CD4-positive, alpha-beta T cell treated with Interleukin-15 for 1 hour (primary cell): ENCODE measurements at places on chromosomes 1 and 21.

DNA sequence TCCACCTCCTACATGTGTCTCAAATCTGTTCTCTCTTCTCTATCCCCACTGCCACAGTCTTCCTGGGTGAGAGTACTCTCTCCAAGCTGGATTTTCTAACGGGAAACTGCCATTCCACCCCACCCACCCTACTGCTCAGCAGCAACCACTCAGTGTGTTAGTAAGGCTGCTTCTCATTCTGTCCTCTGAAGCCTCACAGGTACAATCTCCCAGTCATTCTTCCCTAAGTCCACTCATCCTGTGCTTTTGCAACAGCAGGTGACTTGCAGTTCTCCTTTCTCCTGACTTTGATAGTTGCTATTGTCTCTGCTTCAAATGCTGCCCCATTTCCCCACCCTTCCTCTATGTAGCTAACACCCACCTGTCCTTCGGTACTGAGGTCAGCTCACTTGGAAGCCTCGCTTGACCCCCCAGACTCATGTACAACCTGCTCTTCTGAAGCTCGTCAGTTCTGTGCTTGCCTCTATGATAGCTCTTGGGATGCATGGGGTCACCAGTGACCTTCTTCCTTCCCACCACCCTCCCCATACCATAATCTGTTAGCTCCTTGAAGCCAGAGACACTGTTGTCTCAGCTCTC, 188.9 kb downstream of the RRAGC start:
- DNase-seq = no peak

DNA sequence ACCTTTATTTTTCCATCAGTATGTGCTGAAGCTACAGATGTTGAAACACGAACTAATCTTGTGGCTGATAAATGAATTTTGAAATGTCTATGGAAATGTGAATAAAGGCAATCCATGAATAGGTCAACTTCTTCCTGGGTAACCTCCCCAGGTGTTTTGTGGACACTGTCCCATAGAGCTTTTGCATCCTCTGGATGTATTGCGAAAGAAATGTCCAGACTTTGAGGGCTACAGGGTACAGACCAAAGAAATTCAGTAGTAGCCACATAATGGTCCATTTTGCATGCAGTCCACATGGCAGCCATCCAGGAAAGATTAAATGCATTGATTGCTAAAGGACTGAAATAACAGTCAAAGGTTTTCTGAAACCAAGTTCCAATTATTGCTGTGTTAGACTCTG, 21.5 kb upstream of the DARS2 start:
- DNase-seq = no peak

DNA sequence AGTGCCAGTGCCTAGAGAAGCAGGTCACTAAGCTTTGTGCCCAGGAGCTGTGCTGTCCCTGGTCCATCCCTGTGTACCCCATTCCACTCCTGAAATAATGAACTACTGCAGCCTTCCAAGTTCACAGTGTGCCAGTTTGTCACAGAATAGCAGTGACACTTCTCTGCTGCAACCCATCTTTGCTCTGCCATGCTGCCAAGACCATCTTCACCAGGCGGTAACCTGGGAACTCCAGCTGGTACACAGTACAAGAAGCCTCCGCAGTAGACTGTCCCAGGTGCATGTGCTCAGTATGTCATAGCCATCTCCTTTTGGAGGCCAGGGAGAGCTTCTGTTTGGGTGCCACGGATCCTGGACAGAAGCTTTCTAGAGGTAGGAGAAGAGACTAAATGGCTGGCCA, 138.0 kb downstream of the DHRS3 start:
- DNase-seq = no peak

DNA sequence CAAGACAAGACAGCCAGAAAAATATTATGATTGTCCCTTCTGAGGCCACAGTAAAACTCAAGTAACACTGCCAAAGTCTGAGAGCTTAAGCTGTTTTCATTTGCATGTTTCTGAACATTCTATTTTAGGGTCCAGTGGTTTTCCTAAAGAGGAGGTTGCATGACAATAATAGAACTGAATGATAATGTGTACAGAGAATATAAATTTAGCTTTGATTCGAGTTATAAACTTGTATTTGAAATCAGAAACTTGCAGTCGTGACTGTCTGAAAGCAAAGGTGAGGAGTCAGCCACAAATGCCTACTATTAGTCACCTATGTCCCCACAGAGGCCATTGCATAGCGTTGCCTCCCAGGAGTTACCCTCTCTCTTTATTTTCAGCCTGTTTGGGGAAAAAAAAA, 363.1 kb upstream of the ADGRL2 start:
- DNase-seq = no peak

DNA sequence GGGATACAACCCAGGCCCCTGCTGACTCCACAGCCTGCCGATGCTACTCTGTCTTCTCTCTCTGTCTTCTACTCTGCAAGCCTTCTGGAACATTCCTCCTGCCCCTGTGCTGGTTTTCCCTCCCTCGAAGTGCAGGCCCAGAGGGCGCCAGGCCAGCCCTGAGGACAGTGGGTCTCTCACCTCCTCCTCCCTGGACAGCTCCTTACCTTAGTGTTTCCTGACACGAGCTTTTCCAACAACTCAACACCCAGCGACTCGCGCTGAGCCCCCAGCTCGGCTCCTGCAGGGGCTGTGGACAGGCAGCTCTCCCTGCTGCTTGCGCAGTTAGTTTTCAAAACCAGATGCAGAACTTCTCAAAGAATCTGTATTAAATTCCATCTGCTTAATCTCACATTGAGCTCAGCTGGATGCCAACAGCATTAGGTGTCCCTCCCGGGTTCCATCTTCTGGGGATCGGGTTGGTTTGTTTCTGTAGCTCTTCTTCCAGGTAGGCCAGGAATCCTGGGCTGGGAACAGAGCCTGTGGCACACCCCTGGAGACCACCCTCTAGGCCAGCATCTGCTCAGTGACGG, 54.2 kb downstream of the PTPRU start:
- no peak for DNase-seq

DNA sequence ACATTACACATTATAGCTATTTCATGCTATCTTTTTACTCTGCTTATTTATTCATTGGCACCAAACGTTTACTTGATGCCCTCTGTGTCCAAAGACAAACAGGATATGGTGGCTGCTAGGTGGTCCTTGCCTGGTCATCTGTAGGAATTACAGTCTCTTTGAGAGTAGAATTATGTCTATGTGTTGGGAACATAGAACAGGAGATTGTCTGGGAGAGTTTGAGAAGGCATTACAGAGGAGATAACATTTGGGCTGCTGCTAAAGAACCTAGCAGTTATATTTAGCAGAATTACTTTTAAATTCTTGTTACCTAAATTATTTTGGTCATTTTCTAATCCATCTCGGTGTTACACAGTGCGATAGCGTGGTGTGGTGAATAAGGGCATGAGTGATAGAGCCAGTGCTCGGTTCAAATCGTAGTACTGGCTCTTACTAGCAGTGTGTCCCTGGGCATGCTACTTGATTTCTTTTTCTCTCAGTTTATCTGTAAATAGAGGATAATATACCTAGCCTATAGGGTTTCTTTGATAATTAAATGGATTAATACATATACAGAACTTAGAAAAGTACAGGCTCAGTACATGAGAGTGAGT, 20.5 kb downstream of the RRP15 start:
- DNase-seq = no peak

DNA sequence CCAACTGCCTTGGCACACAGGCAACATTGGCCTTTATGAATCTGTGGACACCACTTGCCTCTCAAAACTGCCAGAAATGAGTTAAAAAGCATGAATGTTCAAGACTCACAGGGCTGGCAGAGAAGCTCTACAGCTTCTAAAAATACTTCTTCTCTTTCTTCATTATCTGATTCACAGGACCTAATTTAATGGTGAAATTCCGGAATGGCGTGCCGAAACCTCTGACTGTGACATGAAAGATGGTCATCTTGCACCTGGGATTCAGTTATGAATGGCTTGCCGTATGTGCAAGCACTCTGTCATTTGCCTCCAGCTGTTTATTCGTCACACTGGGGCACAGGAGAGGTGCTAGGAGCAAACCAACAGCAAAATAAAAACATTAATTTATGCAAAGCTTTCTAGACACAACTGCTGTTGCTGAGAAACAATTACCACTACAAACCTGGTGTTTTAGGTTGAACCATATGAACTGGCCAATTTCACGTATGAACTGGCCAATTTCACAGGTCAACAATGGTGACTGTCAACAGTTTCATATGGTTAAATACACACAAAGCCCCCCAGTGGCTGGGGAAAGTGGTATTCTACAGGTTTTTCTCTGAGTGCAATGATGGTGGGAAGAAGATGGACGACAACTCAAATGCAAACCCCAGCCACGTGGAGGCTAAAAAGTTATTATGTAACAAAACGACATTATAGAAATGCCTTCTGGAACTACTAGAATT, 648.3 kb downstream of the KIF26B start:
- no peak for DNase-seq

- no peak for DNase-seq
These were observed 6.0 kb downstream of the LDLRAD1 start for GRCh38 chr1:54012008-54012325.

- DNase-seq = no peak
These were observed 20.8 kb downstream of the TMCO1 start for GRCh38 chr1:165747632-165748447.

DNA sequence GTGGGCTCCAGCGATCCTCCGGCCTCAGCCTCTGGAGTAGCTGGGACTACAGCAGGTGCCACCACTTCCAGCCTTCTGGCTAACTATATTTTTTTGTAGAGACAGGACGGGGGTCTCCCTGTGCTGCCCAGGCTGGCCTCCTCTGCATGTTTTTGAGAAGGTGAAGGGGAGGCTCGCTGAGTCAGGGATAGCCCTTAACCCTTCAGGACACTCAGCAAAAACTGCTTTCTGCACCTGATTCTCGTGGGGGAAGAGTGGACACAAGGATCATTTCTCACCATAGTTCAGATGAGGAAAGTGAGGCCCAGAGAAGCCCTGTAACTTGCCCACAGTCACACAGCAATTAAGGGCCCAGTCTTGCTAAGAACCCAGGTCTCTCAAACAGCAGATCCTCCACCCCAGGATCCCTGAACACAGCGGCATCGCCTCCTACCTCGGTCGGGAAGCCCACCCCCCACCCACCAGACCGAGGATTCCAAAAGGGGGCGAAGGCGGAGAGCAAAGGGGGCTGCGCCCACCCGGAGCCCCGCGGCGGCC, 1.3 kb downstream of the FGR start:
- no peak for DNase-seq

DNA sequence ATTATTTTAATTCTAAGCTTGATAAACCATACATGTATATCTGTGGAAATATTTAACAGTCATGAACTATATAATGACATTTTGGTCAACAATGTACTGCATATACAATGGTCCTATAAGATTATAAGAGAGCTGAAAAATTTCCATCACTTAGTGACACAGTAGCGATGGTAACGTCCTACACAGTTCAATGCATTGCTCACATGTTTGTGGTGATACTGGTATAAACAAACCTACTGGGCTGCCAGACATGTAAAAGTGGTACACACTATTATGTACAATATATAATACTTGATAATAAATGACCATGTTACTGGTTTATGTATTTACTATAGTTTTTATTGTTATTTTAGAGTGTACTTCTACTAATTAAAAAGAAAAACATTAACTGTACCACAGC, 841.9 kb downstream of the LTN1 start:
- DNase-seq = no peak

DNA sequence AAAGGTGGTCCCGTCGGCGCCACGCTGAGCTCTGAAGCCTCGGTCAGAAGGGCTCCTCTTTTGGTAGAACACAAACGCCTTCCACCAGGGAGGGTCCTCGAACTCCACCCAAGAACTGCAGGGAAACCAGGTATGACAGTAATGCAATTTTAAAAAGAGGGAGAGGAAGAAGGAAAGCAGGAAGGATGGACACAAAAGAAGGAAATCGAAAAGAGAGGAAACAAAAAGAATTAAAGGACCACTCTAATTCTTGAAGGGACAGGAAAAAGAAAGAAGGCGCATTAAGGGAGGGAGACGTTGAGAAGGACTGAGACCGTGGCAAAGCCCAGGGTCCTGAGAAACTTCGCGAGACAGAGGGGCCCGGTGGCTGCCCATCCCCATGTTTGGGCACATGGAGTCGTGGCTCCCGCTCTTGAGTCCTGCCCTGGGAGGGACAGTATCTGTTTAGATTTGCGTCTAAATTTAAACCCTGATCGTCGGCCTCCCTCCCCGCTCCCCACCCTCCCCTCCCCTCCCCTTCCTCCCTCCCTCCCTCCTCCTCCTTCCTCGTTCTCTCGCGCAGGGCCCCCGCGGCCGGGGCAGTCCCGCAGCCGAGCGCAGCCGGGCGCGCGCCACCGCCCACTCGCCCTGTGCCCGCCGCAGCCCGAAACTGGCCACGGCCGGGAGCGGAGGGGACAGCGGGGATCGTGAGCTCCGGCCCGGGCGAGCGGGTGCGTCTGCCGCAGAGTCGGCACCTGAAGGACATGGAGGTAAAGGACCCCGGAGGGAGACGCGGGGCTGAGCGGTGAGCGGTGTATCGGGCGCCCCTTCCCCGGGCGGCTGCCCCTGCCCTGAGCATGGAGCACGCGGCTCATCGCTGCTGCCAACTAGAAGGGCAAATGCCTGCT, at the start of gene RCSD1:
Gene RCSD1, plus strand, starts transcription at position 552 of the 887 bp plus-strand sequence. Its CDS starts 192 bp downstream, at position 744.
- DNase-seq = peak; percentile 60

- DNase-seq = no peak
These were observed 285.6 kb downstream of the CACNA1E start for GRCh38 chr1:181768930-181769280.

DNA sequence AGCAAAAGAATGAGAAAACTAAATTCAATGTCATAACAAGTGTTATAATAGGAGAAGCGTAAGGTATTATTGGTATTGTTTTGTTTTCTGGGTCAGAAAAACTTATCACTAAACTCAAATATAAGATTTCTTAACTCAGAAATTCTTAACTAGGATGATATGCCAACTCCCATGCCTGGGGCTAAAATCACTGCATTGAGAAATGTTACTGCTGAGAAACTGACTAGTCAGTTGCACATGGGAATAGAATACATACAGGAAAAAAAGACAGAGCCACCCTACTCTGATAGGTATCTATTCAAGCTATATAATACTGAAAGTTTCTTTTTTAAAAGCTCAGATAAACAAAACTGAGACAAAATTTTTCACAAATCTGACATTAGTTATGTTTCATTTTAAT, 56.3 kb downstream of the PRPF38A start:
- no peak for DNase-seq

GRCh38 chr21:32842146-32842545, 70.6 kb upstream of the PAXBP1 start:
- no peak for DNase-seq

DNA sequence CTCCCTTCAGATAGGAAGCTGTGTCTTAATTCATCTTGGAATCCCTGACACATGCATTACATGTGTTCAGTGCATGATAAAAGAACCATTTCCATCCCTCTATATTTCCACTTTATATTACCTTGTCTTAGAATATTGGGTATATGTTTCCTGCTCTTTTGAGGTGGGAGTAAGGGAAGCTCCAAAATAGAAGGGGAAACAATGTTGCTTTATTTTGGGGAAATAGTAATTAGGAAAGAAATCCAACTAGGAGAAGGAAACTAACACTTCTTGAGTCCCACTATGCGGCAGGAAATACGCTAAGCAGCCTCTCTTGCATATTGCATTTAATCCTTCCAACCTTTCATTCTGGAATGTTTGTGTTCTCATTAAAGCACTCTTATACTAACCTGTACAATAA, 89.4 kb upstream of the VAV3 start:
- DNase-seq = no peak

GRCh38 chr1:230215031-230215430, 148.0 kb downstream of the GALNT2 start:
- no peak for DNase-seq

GRCh38 chr1:94723463-94723862, 96.7 kb upstream of the SLC44A3 start:
- DNase-seq = no peak

- DNase-seq = no peak
These were observed 27.6 kb downstream of the TTC39A start for GRCh38 chr1:51302746-51303145.

- no peak for DNase-seq
These were observed 472.7 kb downstream of the PTPRU start for GRCh38 chr1:29708796-29709703.
